Nephron progenitor cell (in vitro differentiated cells): ENCODE measurements at places on chromosomes 2 and 18.

- no peak for DNase-seq
Observed at GRCh38 chr2:42764901-42765300, 966 bp upstream of the OXER1 start.

DNA sequence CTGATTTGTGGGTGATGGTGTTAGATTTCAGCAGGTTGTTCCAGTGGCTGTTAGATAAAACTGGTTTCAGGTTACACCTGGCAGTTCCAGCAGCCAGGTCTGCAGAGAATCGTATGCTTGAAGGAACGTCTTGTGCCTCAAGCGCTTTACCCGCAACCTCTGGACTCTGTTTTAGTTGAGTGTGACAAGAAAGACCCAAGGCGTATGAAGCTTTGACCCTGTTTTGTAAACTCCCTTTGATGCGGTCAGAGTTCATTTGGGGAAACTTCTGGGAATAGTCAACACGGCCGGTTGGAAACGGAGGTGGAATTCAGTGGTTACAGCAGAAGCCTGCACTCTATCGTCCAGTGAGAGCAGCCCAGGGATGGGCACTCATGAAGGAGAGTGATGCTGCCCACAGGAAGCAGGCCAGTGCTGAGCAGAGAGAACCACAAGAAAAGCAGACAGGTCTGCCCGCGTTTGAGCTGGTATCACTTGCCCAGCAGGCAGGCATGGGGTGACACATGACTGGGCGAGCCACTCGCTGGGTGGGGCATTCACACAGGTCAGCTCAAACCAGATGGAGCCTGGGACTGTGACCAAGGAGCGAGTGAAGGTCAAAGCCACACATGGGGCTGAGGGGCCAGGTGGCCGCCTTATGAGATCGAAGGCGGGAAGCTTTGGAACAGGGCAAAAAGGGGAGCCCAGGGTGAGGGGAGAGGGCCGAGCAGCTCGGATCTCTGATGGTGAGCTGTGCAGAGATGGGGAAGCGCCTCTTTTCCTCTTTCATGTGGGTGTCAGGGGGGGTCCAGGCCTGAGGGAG is 99.6 kb upstream of the MBOAT2 start:
- no peak for DNase-seq

GRCh38 chr2:105926960-105927678 is 182.4 kb downstream of the NCK2 start:
- DNase-seq, result no peak

- DNase-seq, result peak; percentile 21
Observed at GRCh38 chr2:18777250-18777812, 188.0 kb upstream of the NT5C1B start.

GRCh38 chr2:218257390-218257981 is 3.3 kb upstream of the GPBAR1 start:
- peak; percentile 47 for DNase-seq

DNA sequence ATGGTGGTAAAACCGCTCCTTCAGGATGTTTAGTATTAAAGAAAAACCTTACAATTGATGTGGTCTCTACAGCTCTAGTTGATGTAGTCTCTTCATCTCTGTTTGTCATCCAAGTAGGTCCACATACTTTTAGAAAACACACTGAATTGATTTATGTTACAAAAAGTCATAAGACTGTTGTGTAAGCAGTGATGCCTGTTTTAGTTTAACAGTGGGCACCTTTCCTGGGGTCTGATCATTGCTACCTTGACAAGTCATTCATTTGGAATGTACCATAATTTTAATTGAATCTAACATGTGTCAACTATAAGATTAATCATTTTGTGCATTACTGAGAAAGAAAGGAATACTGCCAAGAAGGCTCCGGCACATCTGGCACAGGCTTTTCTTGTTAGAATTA is 34.3 kb downstream of the GIGYF2 start:
- DNase-seq, result no peak

DNA sequence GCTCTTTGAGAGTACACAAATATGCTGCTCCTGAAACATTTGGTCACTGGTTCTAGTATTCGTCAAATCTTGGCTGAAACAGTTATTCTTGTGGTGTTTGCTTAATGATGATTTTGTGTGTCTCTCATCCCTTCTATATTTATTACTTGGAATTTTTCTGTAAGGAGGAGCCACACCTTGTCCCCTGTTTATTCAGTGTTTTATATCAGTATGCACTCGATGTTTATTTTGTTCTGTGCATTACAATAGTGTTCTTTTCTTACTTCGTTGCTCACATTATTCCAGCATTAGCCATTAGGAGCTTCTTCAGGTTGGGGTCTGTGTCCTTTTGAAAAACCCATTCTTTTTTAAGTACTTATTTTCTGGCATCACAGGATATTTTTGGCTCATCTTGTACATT is 5.1 kb upstream of the RAMP1 start:
- DNase-seq, result no peak

GRCh38 chr2:180621941-180622918 is 358.2 kb upstream of the UBE2E3 start:
- no peak for DNase-seq

- DNase-seq, result peak; percentile 69
Observed at GRCh38 chr2:27723372-27724144, 48.0 kb upstream of the MRPL33 start.

DNA sequence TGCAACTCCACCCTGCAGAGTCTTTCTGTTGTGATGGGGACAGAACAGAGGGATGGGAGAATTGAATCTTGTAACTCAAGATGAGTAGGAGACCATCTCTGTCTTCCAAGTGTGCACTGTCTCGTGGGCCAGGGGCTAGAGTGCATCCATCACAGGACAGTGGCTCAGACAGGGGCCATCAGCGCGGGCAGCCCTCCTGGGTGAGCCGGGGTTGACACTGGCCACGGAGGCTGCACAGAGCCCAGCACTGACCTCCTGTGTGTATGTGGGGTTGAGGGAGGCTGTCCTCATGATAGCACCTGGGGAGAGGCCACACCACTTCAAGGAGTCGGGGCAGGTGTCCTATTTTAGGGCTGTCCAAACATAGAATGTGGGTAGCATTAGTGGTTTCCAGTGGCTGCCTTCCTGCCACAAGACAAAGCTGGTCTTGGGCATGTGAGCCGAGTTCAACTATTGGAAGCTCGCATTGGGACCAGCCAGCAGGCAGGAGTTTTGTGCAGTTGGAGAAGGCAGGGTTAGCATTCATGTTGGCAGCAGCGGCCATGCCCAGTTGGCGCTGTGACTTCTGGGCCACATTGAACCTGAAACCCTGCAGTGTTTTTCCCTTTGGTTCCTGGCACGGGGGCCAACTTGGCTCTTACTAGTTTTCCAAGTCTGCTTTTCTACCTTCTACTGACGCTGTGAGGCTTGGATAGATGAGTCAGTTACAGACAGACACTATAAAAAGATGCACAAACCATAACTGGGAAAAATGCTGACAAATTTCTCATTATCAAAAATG is 45.3 kb downstream of the ACOXL start:
- DNase-seq, result no peak

- no peak for DNase-seq
Observed at GRCh38 chr18:63689064-63689463, 13.7 kb upstream of the SERPINB11 start.

DNA sequence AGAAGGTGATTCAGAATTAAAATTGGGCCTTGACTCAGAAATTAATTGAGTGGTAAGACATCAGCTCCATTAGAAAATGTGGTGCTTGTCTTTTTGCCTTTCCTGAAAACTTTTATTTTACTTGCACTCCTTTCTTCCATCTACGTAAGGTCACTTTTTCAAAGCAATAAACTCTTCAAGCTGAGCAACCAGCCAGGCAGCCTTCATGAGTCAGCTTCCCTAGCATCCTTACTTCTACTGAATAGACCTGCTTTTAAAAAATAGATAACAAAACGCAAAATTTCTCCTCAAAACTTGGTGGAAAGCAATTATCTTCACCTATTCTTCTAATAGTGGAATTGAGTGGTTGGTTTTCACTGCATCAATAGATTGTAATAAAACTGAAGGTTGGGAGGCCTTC is 504.2 kb downstream of the ARHGAP15 start:
- no peak for DNase-seq

DNA sequence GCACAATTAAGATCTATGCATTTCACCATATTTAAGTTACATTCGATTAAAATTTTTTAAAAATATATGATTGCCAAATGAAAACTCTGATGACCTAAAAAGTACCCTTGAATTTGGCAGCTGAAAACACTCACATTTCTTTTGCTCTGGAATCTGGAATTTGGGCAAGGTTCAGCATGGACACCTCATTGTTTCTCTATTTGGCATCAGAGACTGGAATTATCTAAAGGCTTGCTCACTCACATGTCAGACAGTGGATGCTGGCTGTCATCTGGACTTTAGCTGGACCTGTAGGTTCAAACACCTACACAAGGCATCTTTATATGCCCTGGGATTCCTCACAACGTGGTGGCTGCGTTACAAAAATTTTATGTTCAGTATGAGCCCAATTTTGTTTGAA is 16.1 kb downstream of the MBOAT2 start:
- no peak for DNase-seq
